Stimulated activated CD8-positive, alpha-beta memory T cell treated with anti-CD3 and anti-CD28 coated beads, Interleukin-4, amount 100 ng/mL, for 1 hour (primary cell): ENCODE measurements at places on chromosomes 1 and 21.

DNA sequence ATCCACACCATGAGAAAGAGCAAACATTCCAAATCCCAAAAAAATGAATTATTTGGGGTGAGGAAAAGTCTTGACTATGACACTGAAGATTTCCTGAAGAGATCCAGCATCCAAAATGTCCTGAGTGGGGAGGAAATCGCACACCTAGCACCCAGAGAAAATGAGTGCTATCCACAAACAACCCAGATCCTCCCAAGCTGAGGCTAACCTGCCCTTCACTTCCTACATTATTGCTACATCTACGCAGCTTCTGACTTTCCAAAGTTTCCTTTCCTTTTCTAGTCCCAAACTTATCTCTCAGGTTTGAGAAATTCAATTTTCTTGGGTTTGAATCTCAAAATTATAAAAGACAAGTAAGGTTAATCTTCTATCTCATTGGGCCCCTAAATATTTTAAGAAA is 906 bp upstream of the RGS13 start:
- no peak for DNase-seq

GRCh38 chr1:46369542-46370213 is 24.4 kb upstream of the FAAH start:
- no peak for DNase-seq

DNA sequence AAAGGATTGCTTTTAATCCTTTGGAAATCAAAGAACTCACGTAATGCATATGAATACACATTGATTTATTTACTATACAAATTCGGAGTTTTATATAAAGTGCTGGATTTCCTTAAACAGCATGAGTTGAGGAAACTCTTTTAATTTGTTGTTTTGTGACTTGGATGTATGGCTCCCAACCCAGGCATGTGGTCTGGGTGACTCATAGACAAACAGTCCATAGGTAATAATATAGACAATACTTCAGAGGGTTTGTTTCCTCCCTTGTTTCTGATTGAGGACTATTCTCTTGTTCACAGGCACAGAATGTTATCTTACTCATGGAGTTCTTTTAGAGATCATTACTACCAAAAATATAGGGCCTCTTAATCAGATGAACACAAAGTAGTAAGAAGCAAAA is 43.8 kb downstream of the XPR1 start:
- no peak for DNase-seq

DNA sequence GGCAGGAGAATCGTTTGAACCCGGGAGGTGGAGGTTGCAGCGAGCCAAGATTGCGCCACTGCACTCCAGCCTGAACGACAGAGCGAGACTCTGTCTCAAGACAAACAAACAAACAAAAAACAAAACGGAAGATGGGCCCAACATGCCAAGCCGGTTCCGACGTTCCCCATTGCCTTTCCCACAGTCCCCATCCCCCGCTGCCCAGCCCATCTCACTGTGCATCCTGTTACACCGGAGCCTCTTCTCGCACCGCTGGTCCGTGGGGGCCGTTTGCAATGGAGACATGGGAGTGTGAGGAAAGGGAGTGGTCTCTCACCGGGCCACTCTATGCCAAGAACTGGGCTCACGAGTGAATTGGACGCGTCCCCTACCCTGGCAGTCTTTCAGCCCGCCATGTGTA is 1.3 kb upstream of the CFAP74 start:
- no peak for DNase-seq

DNA sequence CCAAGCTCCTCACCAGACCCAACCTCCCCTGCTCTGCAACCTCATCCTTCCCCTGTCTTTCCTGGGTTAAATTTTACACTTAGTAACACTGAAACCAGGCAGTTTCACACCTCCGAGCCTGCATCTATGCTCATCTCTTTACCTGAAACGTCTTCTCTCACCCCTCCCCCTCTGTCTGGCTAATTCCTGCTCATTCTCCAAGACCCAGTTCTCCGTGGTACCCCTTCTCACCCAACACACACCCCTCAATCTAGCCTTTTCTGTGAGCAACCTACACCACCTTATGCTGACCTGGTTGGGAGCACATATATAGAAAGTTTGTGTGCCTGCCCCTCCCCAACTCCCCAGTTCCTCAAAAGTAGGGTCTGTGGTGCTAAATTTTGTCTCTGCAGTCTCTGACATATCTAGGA is 3.7 kb upstream of the KIAA1614 start:
- DNase-seq, result no peak

DNA sequence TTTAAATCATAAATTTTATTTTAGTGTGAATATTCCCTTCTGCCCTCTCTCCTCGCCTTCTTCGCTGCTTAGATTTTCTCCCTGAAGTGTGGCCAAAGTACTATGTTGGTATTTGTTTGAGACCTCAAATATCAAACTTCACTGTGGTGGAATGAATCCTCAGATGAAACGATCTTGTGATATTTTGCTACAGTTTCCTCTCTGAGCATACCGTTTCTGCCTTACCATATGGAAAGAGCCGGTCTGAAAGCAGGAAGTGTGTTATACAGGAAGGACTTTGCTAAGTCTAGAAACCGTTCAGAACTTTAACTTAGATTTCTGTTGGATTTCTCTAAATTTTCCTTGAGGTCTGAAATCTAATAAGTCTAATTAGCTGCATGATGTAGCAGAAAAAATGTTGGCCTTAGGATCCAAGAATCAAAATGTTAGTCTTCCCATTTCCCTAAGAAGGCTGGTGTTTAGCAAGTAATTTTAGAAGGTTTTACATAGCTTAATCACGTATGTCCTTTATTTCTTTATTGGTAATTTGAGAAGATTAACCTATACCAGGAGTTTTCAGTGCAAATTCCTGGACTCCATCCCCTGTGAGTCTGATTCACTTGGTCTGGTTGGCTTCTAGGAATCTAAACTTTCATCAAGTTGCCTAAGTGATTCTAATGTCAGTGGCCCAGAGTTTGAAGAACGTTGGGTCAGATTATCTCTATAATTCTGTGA is 30.7 kb downstream of the SDCCAG8 start:
- no peak for DNase-seq

- DNase-seq, result no peak
Observed at GRCh38 chr1:84171481-84171880, 27.4 kb downstream of the PRKACB start.

DNA sequence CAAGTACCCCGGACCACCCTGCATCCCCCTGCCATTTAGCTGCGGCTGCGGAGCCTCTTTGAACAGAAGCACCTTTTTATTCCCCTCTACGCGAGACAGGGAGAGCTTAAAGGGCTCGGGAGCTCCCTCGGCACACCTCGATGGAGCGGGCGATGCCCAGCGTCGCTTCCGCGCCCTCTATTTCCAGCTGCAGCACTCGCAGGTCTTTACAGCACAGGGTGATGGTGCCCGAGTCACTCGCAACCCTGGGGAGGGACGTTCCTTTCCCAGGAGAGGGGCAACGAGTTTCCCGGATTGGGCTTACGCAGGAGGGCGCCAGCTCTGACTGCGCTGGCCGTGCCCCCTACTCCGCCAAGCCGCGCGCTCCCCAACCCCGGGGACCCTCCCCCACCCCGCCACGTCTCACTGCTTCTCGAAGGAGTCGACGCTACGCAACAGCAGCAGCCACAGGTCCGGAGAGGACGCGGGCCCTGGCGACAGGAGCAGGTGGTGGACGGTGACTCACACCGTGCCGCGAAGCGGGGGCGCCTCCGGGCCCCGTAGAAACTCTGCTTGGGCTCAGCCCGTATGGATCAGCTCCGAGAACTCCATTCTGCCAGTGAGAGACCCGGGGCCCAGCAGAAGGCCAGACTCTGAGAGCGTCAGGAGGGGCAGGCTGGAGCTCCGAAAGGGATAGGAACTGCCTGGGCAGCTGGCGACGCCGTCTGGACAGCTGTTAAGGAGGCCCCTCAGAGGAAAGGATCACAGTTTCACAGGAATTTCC is 5.8 kb upstream of the FAM167B start:
- no peak for DNase-seq

DNA sequence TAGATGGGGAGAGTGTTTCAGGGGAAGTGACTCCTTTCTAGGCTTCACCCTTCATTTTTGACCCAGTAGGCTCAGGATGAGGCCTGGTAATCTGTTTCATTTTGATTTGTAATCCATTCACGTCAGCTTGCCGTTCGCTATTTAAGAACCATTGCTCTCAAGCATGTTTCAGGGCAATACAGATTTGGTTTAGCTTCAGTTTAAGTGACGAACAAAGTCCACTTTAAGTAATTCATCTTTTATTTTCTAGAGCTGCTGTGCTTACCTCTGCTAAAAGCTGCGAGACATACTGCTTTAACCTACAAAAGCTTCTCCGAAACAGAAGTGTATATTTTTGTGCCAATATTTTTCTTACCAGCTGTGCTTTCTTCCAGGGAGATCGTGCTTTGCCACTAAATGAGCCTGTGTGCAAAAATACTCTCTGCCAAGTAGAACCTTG is 8.9 kb upstream of the FMO3 start:
- no peak for DNase-seq

DNA sequence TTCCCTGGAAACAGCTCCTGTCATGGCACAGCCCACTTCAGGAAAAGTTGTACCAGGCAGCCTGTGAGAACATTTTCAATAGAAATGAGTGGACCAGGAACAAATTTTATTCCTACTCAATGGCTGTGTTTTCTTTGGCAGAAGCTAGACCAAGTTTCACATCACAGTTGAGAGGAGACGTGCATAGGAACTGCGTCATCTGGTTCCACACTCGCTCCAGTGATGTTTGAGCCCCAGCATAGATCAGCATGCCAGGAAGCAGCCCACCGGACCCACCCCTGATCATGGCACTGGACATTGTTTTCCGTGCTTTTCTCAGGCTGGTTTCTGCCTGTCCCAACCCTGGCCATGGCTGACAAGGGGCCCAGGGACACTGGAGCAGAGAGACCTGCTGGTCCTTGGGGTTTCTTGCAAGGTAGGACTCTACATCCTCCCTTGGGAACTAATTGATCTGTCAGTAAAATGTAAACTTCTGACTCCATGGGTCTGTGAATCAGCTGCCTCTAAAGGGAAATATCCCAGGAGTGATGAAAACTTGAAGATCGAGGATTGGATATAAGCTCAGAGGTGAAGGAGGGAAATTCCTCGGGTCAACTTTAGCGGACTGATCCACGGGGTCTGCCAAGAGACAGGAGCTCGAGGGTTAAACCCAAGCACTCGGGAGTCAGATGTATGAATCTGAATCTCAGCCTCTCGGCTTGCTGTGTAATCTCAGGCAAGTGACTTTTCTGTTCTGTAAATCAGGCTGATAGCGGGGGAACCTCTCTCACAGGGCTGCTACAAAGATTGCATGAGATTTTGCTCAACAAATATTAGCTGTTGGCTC is 35.7 kb downstream of the NEK2 start:
- no peak for DNase-seq

DNA sequence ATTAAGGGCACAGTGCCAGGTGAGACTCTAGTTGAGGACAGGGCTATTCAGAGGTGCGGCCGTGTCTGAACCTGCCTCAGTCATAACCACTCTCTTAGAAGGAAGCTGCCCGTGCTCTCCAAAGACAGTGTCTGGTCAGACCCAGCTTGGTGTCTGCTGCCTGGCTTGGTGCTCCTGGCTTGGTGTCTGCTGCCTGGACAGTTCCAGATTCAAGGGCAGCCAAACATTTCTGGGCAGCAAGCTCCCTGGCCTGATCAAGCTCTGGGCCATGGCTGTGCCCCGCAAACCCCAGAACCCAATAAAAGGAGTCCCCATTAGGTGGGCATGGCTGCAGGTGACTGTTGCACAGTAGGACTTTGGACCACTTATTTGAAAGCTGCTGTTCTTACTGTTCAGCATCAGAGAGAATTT is 27.7 kb downstream of the NEK2 start:
- DNase-seq, result no peak

DNA sequence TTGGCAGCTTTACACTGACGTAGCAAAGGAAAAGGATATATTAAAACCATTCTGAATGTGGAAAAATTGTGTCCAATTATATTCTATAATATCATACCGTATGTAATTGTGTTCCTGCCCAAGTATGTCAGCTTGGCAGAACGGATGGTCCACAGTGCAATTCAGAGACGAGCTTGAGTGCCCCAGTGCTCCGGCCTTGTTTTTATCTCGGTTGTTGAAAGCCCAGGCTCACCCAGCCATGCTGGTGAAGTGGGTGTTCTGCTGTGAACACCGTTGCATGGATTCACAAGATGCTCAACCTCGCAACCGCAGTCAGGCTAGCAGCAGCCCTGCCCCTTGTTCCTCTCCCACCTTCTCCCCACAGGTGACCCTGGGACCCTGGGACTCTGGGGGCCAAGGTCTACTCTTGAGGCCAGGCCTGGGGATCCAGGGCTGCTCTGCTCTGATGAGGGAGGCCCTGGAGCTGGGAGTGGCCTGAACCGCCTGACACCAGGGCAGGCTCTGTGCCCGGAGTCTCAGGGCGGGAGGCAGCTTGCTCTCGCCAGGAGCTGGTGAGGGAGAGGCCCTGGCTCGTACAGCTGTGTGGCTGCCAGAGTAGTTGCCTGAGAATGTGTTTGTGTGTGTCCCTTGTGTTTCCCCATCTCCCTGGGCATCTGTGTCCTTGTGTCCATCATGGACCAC is 11.2 kb downstream of the PTPRF start:
- DNase-seq, result no peak

- DNase-seq, result no peak
Observed at GRCh38 chr1:156504438-156504813, 3.9 kb upstream of the MEF2D start.

- DNase-seq, result no peak
Observed at GRCh38 chr1:198117267-198117666, 39.5 kb upstream of the NEK7 start.

- DNase-seq, result no peak
Observed at GRCh38 chr1:206013026-206013795, 10.0 kb upstream of the RAB7B start.

GRCh38 chr1:54985556-54985955 is 5.1 kb downstream of the TMEM61 start:
- DNase-seq, result no peak

GRCh38 chr21:31991356-31992331 is 118.8 kb downstream of the HUNK start:
- no peak for DNase-seq

- no peak for DNase-seq
Observed at GRCh38 chr1:221832617-221833016, 90.7 kb upstream of the DUSP10 start.

GRCh38 chr1:35936838-35937237 is 5.9 kb downstream of the AGO3 start:
- no peak for DNase-seq

- no peak for DNase-seq
Observed at GRCh38 chr1:114861384-114861783, 6.7 kb downstream of the SYCP1 start.

DNA sequence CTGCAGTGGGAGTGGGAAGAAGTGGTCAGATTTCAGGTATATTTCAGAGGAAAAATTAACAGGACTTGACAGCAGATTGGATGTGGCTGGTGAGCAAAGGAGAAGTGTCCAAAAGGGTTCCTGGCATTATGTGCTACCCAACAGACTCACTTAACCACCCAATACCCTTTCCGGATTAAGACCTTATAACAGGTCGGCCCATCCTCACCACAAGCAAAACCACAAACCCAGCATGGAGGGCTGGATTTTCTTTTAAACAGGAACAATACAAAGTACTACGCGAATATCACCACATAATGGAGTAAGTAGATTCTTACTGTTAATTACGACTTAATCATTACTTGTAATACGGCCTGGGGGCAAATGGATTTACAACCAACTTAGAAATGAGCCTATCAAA is 59.2 kb downstream of the WDR64 start:
- DNase-seq, result no peak

- no peak for DNase-seq
Observed at GRCh38 chr1:227763246-227764018, 28.2 kb downstream of the SNAP47 start.
